ENCODE measurements at places on chromosomes 1 and 21.

DNA sequence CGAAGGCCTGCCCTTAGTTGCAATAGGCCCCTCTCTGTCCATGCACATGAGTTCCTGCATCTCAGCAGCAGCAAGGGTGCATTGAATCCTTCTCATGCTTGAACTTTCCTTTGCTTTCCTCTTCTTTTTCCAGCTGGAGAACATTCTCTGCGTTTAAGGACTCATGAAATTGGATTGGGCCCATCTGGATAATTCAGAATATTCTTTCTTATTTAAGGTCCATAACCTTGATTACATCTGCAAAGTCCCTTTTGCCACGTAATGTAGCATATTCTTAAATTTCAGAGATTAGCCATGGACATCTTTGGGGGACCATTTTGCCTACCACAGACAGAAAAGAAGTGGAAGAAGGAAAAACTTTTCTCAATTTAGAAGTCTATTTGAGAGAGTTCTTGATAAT lies 159.7 kb upstream of the C21orf91 start:
- no peaks in the 10 kb centered on the region for H3K27me3 ChIP-seq
- no peak overlapping the region for H3K27ac ChIP-seq
- no peak overlapping the region for H3K4me3 ChIP-seq

- H3K27me3 ChIP-seq, result no peaks in the 10 kb centered on the region
- H3K4me1 ChIP-seq, result no peaks in the 10 kb centered on the region
- H3K27ac ChIP-seq, result no peak overlapping the region
- H3K4me3 ChIP-seq, result no peak overlapping the region
- no peaks in the 10 kb centered on the region for H3K36me3 ChIP-seq
- no peak for DNase-seq
Measured at GRCh38 chr1:188444526-188444925, 1615.8 kb downstream of the PLA2G4A start.

- no peak for DNase-seq
- no peaks in the 10 kb centered on the region for H3K27me3 ChIP-seq
- H3K27ac ChIP-seq, result no peak overlapping the region
- H3K36me3 ChIP-seq, result no peaks in the 10 kb centered on the region
- H3K4me1 ChIP-seq, result peaks cover 8% of the 10 kb centered on the region
Measured at GRCh38 chr1:59978511-59978910, 51.9 kb upstream of the CYP2J2 start.

GRCh38 chr1:242147096-242147976 lies 148.4 kb upstream of the MAP1LC3C start:
- H3K27ac ChIP-seq, result no peak overlapping the region
- no peaks in the 10 kb centered on the region for H3K27me3 ChIP-seq
- DNase-seq, result no peak
- no peaks in the 10 kb centered on the region for H3K4me1 ChIP-seq
- no peaks in the 10 kb centered on the region for H3K36me3 ChIP-seq
